ENCODE measurements at places on chromosomes 4 and X. TPM values are rescaled to one million over a fixed set of nuclear protein-coding genes. Genes with fewer than 3 reads are reported as not detected.

DNA sequence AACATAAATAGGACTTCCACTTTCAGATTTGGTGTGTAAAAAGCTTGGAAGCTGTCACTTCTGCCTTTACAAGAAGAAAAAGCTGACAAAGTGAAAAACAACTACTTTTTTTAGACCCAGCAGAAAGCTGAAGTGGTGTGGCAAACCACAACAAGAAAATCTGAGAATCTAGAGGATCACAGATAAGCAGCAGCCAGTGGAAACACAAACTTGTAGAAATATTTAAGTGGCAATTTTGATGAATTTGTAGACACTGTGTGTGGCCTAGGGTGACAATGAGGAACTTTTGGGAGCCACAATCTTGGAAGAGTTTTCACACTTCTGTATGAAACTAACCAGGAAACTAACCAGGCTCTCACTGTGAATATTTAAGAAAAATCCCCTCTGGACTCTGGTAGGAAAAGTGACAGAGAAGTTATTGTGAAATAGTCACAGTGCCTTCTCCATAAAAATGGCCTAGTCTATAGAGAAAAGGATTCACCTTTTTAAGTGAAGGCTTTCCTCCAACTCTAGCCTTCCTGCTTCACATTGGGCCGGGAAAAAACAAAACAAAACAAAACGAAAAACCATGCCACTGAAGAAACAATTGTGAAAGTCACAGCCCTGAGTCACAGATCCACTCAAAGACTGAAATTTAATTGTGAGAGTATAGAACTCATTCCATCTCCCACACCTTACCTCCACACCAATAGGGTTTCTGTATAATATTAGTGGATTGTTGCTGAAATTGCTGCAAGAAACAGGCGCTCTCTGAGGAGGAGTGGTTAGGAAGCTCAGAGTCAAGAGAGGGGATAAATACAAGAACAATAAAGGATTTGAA is 26.7 kb upstream of the GUCY1A1 start:
- no peak for DNase-seq

DNA sequence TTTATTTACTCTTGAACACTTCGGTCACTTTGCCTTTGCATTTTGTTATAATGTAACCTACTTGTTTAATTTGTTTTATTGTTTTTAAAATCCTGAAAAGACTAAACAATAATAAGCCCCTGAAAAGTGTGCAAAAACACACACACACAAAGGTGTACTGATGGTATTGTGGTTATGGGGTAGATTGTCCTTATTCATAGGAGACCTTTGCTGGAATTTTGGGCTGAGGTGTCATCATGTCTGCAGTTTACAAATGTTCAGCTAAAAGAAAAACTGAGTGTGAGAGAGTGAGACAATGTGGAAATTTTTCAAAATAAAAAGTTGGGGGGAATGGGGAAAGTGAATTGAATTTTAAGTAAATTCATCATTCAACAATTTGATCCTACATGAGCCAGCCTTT is 174.9 kb downstream of the QDPR start:
- no peak for DNase-seq

GRCh38 chrX:45198301-45198700 is 2.4 kb downstream of the DIPK2B start:
- no peak for DNase-seq

DNA sequence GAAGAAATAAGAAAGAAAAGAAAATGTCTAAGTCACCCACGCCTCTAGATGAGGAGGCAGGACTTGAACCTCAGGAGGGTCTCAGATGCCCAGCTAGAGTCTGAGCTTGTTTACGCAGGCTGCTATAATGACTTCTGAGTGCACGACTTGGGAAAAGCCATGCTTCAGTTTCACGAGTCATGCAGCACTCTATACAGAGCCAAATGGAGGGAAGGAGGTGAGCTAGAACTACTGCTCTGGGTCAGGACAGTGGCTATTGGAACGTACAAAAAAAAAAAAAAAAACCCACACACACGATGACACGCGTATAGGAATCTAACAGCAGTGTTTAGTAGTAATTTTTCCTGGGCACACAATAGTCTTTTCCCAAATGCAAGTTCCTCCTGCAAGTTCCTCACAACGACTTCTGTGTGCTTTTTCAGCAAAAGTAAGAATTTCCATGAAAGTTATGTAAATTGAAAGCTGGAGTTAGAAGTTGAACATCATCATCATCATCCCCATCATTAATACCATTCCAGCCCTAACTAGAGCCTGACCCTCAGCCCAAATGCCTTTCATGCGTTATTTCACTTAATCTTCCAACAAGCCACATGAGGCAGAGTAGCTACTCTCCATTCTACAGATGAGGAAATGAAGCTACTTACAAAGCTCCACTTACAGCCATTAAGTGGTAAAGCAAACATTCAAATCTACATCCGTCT is 36.6 kb downstream of the IRF2 start:
- no peak for DNase-seq

DNA sequence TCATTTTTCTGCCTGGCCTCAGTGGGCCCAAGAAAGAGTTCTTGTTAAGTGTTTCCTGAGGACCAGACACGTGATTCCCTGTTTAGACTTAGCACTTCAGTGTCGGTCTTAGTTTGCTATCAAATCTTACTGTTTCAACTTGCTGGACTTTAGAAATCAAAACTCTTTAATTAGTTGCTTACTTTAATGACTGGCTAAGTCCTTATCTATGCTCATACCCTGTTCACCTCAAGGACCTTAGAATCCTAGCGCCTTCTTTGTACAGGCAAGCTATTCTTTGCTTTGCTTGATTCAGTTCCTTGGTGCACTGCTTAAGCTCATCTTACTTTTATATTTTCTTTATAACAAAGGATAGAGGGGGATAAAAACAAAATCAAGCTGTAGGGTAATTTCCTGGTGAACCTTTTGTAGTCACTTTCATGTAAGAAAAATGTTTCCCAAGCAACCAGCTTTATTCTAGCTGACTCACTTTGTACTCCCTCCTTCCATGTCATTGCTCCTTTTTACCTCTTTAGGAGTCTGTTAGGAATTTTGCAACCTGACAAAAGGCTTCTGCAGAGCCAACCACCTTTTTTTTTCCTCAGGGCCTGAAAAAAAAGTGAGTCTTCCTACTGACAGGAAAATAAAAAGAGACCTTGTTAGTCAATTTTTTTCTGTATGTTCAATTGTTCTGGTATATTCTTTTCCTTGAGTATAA is 14.7 kb downstream of the WDR44 start:
- DNase-seq, result no peak

DNA sequence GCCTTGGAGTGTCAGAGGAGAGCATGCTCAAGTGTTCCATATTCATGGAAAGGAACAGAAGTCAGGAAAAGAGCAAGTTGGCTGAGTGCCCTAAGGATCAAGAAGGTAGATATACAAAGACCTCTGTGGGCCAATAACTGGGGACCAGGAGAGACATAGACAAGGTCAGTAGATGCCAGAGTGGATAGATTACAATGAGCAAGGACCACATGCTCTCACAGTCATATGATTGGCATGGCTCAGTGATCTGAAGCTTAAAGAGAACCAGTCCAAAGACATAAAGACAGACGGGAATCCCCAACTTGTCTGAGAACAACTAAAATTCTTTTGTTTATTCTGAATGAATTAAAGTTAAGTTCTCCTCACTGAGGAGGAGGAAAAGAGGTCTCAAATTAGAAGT is 289.7 kb downstream of the HS3ST1 start:
- no peak for DNase-seq

- DNase-seq, result no peak
These were observed 146.8 kb upstream of the USP9X start for GRCh38 chrX:40938423-40938822.

GRCh38 chrX:16403808-16404207 is 236.5 kb downstream of the MAGEB17 start:
- no peak for DNase-seq

DNA sequence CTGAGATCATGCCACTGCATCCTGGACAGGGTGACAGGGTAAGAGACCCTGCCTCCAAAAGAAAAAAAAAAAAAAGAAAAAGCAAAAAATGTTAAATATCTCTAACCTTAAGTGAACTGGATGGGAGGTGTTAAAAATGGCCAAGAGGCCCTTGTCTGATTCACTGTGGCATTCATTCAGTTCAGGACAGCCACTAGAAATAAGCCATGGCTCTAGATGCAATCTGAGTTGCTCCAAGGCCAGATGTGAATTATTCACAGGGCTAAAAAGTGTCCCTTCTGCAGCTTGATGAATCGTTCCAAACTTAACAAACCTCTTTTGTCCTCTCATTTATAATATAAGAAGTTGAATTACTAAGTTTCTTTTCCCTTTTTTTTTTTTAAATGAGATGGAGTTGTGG is 63.7 kb upstream of the FBXW7 start:
- DNase-seq, result no peak

GRCh38 chr4:84547211-84547610 is 35.7 kb upstream of the CDS1 start:
- DNase-seq, result no peak

Gene SUPT20HL1
- not detected for total RNA-seq
